Left kidney (tissue), 8 donors: ENCODE measurements at places on chromosomes 3 and 15. TPM values are rescaled to one million over a fixed set of nuclear protein-coding genes. Genes with fewer than 3 reads are reported as not detected.
A peak's percentile ranks its signal among the peaks of the same experiment; 100 is the strongest.

The ZNF619 gene
- polyA plus RNA-seq: 7.8 TPM

DNA sequence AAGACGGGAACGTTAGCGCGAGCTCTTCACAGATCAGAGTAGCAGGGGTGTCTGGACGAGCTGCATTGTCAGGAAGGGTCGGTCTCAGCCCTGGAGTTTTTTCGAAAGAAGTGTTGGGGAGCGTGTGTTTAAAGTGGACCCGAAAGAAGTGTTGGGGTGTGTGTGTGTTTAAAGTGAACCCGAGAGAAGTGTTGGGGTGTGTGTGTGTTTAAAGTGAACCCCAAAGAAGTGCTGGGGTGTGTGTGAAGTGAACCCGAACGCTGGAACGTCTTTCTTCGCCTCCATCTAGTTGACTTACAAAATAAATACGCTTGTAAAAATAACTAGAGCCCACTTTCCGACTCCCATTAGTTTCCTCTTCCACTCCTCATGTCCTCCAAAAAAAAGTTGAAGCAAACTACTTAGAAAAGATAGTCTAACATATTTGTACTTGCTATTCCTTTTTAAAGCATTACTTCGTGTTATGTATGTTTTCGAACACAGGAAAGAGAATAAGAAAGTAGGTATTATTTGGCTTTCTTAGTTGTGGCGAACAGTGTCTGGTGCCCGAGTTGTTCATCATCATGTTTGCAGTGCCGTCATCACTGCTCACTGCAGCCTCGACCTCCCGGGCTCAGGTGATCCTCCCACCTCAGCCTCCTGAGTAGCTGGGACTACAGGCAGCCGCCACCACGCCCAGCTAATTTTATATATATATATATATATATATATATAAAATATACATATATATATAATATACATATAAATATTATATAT, 1.0 kb downstream of the LRCH3 start:
- DNase-seq: peak; percentile 34

The ETV5 gene
- polyA plus RNA-seq: 30.4 TPM

DNA sequence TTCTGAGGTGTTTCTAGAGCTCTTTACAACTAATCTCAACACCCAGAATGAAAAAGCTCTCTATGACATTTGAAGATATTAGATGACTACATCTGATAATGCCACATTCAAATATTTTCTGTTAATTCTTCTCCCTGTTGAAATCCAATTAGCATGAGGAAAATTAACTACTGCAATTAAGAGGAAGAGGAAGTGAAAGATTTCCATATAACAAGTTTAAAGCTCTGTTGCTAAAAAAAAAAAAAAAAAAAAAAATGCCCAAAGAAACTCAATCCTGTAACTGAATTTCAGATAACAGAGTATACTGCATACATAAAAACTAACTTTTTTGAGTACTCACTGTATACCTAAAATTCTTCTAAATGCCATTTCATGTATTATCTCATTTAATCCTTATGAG, 109.8 kb downstream of the TNIK start:
- DNase-seq: no peak

DNA sequence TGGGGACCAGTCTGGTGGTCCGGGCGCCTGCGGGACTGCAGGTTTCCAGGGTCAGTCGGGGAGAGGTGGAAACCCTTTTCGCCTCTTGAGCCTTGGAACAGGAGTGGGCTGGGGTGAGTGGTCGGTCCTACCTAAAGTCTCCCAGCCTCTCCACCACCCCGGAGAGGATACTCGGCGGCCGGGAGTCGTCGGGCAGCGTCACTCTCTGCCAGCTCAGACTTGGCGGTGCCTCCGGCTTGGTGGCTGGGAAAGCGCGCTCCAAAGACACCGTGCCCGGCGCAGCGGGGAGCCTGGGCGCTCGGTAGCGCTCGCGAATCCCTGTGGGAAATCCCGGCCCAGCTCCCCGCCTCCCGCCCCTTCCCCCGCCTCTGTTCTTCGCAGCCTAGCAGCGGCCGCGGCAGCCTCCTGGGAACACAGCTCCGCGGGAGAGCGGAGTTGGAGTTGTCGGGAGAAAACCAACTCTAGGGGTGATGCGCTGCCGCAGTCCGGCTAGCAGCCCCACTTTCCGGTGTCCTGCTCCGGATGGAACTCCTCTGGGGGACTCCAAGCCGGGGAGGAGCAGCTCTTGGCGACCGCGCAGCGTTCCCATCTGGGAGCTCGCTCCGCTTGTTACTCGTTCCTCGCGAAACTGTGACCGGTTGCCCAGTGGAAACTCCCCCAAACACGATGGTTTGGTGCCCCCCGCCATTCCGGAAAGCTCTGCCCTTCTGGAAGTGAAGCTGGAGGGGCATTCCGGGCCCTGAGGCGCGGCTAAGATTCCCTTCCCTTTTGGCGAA, 1.4 kb downstream of the EPHB1 start:
- no peak for DNase-seq

GRCh38 chr3:42189736-42190135, 76.2 kb downstream of the CCK start:
- DNase-seq: no peak
